CD4-positive, CD25-positive, alpha-beta regulatory T cell (primary cell): ENCODE measurements at places on chromosomes 7 and 10. TPM values are rescaled to one million over a fixed set of nuclear protein-coding genes. Genes with fewer than 3 reads are reported as not detected.

DNA sequence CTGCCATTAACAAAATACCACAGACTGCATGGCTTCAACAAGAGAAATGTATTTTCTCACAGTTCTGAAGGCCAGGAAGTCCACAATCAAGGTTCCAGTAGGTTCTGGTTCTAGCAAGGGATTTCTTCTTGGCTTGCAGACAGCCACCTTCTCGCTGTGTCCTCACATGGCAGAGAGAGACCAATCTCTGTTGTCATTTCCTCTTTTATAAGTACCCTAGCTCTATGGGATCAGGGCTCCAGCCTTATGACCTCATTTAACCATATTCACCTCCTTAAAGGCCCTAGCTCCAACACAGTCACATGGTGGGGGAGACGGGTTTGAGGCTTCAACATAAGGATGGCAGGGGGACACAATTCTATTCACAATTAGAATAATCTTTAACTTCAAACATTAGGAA lies 23.6 kb downstream of the ABI1 start:
- no peaks in the 10 kb centered on the region for H3K36me3 ChIP-seq
- H3K4me3 ChIP-seq, result no peak overlapping the region
- H3K4me1 ChIP-seq, result peaks cover 43% of the 10 kb centered on the region
- H3K27ac ChIP-seq, result no peak overlapping the region
- DNase-seq, result no peak

DNA sequence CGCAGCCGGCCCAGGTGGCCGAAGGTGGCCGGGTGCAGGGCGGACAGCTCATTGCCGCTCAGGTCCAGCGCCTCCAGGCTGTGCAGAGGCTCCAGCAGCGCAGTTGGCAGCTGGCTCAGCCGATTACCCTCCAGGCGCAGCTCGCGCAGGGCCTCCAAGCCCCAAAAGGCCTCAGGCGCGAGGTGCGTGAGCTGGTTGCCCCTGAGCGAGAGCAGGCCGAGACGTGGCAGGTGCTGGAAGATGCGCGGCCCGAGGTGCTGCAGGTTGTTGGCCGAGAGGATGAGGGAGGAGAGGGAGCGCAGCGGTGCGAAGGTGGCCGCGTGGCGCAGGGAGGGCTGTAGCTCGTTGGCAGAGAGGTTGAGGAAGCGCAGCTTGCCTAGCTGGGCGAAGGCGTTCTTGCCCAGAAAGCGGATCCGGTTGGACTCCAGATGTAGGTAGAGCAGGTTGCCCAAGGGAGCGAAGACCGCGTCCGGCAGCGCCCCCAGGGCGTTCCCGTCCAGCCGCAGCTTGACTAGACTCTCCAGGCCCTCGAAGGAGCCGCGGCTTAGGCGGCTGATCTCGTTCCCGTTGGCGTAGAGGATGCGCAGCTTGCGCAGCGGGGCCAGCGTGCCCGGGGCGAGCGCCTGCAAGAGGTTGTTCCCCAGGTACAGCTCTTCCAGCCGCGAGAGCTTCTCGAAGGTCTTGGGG lies 923 bp downstream of the TRIL start:
- no peaks in the 10 kb centered on the region for H3K36me3 ChIP-seq
- peaks cover 9% of the 10 kb centered on the region for H3K4me1 ChIP-seq
- peaks cover 10% of the 10 kb centered on the region for H3K27me3 ChIP-seq
- DNase-seq, result no peak
- H3K27ac ChIP-seq, result no peak overlapping the region

The GRID2IP gene
- total RNA-seq, result 0.15 TPM

GRCh38 chr10:83153714-83154113 lies 985.6 kb upstream of the GHITM start:
- H3K27me3 ChIP-seq, result no peaks in the 10 kb centered on the region
- no peak for DNase-seq
- no peaks in the 10 kb centered on the region for H3K4me1 ChIP-seq
- H3K27ac ChIP-seq, result no peak overlapping the region
- no peaks in the 10 kb centered on the region for H3K36me3 ChIP-seq
